ENCODE measurements at places on chromosomes 16 and 17. TPM values are rescaled to one million over a fixed set of nuclear protein-coding genes. Genes with fewer than 3 reads are reported as not detected.

GRCh38 chr16:9408297-9408878 lies 316.9 kb downstream of the HAPSTR1 start:
- no peak overlapping the region for H3K27ac ChIP-seq
- no peaks in the 10 kb centered on the region for H3K36me3 ChIP-seq
- no peaks in the 10 kb centered on the region for H3K27me3 ChIP-seq
- H3K4me1 ChIP-seq: no peaks in the 10 kb centered on the region
- DNase-seq: no peak
- H3K4me3 ChIP-seq: no peak overlapping the region

GRCh38 chr16:85168732-85169256 lies 56.5 kb upstream of the CIBAR2 start:
- DNase-seq: no peak
- no peak overlapping the region for H3K4me3 ChIP-seq
- no peaks in the 10 kb centered on the region for H3K4me1 ChIP-seq

- no peaks in the 10 kb centered on the region for H3K4me1 ChIP-seq
- no peak overlapping the region for H3K27ac ChIP-seq
- H3K4me3 ChIP-seq: no peak overlapping the region
- no peaks in the 10 kb centered on the region for H3K27me3 ChIP-seq
- H3K36me3 ChIP-seq: no peaks in the 10 kb centered on the region
- DNase-seq: no peak
Observed at GRCh38 chr16:76612497-76612896, 335.3 kb downstream of the CNTNAP4 start.

DNA sequence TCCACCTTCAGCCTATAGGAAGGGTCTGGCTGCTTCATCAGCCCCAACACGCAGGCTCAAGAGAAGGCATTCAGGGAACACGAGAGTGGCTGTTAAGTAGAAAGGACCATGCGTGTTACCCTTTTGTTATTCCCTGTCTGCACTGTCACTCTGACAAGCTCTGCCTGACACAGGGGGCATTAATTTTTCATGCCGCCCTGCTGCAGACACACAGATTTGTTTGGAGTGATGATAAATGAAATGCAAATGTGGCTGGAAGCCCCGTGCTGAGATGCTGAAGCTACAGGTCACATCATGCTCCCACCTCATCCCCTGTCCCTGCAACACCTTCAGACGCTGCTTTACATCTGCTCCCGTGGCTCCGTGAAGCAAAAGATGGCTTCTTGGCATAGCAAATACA lies 97.7 kb downstream of the USP31 start:
- H3K4me1 ChIP-seq: no peaks in the 10 kb centered on the region
- peaks cover 31% of the 10 kb centered on the region for H3K27me3 ChIP-seq
- H3K36me3 ChIP-seq: no peaks in the 10 kb centered on the region
- no peak overlapping the region for H3K27ac ChIP-seq
- no peak overlapping the region for H3K4me3 ChIP-seq
- DNase-seq: no peak

GRCh38 chr16:50402298-50402895 lies 33.6 kb upstream of the BRD7 start:
- no peak for DNase-seq
- H3K27ac ChIP-seq: no peak overlapping the region
- H3K27me3 ChIP-seq: no peaks in the 10 kb centered on the region
- H3K4me3 ChIP-seq: no peak overlapping the region
- no peaks in the 10 kb centered on the region for H3K36me3 ChIP-seq

GRCh38 chr17:37283414-37283961 lies 92.3 kb upstream of the C17orf78 start:
- H3K27ac ChIP-seq: no peak overlapping the region
- no peak for DNase-seq
- H3K27me3 ChIP-seq: no peaks in the 10 kb centered on the region
- peaks cover 9% of the 10 kb centered on the region for H3K36me3 ChIP-seq
- no peak overlapping the region for H3K4me3 ChIP-seq

- H3K4me1 ChIP-seq: no peaks in the 10 kb centered on the region
- no peaks in the 10 kb centered on the region for H3K36me3 ChIP-seq
Observed at GRCh38 chr17:49022391-49022941, 25.3 kb downstream of the IGF2BP1 start.

DNA sequence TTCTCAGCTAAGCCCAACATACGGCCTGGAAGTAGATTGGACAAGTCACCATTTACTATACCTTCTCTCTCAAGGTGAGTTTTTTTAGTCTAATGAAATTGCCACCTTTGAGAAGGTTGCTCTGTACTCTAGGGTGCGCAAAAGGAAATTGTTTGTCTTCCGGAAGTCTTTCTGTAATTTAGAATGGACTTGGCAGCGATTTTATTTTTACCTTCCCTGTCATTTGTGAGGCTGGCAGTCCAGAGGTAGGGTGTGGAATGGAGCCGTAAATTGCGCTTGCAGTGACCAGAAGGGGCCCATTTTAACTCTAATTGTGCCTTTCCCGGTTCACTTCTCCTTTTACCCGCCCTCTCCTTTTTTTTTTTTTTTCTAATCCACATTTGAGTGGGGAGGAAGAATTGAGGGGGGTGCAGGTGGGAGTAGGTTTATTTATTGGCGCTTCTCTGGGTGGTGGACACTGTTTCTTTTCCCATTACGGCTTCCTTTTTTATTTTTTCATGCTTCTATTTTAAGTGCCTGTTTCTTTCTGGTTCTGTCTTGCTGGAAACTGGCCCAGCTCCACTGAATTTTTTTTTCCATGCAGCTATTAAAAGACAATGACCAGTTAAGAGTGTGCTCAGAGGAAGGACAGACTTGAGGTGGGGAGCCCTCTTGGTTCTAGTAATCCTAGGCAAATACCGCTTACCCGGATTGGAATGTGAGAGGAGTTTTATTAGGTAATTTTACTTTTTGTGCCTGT lies 89.7 kb upstream of the CLEC18A start:
- no peak overlapping the region for H3K4me3 ChIP-seq
- H3K27me3 ChIP-seq: no peaks in the 10 kb centered on the region
- H3K4me1 ChIP-seq: peaks cover 13% of the 10 kb centered on the region
- peaks cover 14% of the 10 kb centered on the region for H3K36me3 ChIP-seq

DNA sequence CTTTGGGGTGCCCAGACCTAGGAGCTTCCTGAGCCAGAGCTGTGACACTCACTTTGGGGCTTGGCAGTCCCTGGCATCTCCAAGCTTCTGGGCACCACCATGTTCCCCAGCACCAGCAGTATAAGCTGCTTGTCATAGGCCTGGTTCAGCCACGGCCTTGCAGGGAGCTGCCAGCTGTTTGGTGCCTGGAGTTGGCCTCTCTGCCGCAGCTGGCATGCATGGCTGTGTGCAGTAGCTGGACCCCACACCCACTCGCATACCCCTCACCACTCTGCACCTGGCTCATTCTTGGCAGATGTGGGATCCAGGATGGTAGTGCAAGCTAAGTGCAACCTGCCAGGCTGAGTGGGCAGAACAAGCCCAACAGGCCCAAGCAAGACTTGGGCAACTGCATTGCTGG lies 73.4 kb upstream of the BRD7 start:
- no peak overlapping the region for H3K4me3 ChIP-seq
- H3K36me3 ChIP-seq: peaks cover 2% of the 10 kb centered on the region
- H3K27ac ChIP-seq: no peak overlapping the region

DNA sequence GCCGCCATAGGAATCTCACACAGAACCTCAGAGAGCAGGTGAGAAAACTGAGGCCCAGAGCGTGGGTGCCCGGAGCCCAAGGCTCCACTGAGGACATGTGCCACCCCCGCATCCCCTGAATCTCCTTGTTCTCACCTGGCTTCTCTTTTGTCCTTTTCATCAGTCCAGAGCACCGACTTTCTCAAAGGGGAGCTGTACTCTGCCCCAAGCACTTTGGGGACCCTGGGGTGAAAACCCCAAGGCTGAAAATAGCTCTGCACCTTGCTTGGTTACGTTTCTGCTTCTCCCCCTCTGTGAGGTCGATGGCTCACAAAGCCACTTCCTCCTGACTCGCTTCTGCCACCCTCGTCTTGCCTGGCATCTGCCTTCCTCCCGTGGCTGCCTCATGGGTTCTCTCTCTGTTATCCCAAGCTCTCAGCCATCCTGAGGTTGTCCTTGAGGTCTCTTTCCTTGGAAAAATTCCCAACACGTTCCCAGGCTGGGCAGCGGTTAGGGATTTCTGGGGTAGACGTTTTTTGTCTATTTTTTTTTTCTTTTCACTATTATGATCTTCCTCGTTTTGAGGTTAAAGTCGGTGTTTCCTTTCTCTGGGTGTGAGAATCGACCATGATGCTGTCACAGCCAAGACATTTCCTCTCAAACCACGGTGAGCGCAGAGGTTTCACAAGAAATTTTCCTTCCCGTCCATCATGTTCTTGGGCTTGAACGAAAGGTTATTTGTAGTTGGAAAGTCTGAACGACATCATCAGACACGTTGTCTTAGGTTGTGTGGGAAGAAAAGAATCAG lies 37.2 kb downstream of the IRF8 start:
- H3K4me3 ChIP-seq: peak overlapping the region; percentile 65
- H3K36me3 ChIP-seq: peaks cover 2% of the 10 kb centered on the region
- H3K27ac ChIP-seq: peak overlapping the region; percentile 94
- H3K27me3 ChIP-seq: no peaks in the 10 kb centered on the region
- peaks cover 33% of the 10 kb centered on the region for H3K4me1 ChIP-seq

DNA sequence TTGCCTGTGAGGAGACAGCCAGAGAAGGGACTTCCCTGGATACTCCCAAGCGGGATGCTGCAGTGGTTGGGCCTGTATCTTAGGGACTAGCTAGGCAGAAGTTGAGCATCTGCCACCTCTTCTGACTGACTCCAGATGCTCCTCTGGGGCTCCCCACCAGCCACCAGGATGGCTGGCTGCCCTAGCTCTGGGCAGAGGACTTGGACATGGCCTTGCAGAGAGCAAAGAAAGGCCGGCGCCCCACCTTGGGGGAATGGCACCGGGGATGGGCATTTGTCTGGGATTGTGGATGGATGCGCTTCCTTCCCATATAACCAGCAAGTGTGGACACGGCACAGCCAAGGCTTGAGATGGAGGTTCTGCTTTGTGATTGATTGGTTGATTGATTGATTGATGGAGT lies 69.0 kb downstream of the OR1D5 start:
- no peak overlapping the region for H3K27ac ChIP-seq
- H3K4me1 ChIP-seq: no peaks in the 10 kb centered on the region
- no peaks in the 10 kb centered on the region for H3K27me3 ChIP-seq
- DNase-seq: no peak

DNA sequence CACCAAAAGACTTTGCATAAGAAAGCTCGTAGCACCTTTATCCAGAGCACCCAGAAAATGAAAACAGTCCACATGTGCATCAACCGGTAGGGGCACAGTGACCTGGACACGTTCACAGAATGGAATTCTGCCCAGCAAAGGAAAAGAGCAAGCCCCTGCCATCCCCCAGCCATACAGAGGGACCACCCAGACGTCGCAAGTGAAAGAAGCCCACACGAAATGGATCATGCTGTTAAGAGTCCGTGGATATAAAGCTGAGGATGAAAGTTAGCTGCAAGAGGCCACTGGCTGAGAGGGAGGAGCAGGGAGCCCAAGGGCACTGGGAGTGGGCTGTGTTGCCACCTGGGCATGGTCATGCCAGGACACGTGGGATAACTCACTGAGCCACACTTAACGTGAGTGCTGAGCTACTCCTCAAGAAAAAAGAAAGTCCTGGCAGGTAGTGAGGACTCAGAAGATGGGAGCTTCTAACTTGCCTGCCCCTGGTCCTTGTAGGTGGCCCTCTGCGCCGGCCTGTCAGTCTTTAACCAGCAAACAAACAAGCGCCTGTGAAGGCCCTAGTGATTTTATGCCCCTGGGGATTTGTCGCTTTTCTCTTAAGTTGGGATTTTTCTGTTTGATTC lies 190.7 kb downstream of the C16orf95 start:
- no peak overlapping the region for H3K27ac ChIP-seq
- H3K27me3 ChIP-seq: no peaks in the 10 kb centered on the region
- no peak overlapping the region for H3K4me3 ChIP-seq
- H3K36me3 ChIP-seq: no peaks in the 10 kb centered on the region
- DNase-seq: no peak

DNA sequence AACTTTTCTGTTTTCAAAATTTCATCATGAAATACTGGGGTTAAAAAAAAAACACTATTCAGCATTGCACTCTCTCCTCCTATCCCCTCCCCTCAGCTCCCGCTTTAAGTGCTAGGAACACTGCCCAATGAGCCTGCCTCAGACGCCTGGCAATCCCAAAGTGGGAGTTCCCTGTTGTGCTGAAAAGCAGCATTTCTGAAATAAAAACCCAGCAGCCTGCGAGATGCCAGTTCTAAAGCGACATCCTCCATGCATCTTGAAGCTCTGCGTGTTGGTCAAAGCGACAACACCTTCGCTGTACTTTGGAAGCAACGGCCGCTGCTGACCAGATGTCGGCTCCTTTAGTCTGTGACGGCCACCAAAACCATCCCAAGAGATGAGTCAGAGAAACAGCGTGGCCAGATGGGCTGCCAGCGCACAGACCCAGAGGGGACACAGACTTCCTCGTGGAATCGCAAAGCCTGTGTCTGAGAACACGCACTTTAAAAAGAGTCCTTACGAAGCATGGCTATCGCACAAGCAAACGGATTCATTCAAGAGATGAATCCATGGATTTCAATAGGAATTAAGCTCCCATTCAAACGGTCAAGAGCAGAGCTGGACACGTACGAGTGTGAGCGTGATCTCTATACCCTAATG lies 32.8 kb downstream of the FBXO31 start:
- H3K27ac ChIP-seq: no peak overlapping the region
- H3K4me3 ChIP-seq: no peak overlapping the region
- no peaks in the 10 kb centered on the region for H3K27me3 ChIP-seq
- H3K36me3 ChIP-seq: peaks cover 15% of the 10 kb centered on the region

- no peak overlapping the region for H3K4me3 ChIP-seq
- peaks cover 87% of the 10 kb centered on the region for H3K36me3 ChIP-seq
- no peaks in the 10 kb centered on the region for H3K27me3 ChIP-seq
- H3K27ac ChIP-seq: no peak overlapping the region
- peaks cover 29% of the 10 kb centered on the region for H3K4me1 ChIP-seq
- no peak for DNase-seq
Observed at GRCh38 chr17:64074704-64075426, 54.4 kb upstream of the ICAM2 start.

- peaks cover 41% of the 10 kb centered on the region for H3K36me3 ChIP-seq
- DNase-seq: no peak
- peaks cover 29% of the 10 kb centered on the region for H3K4me1 ChIP-seq
- H3K27me3 ChIP-seq: no peaks in the 10 kb centered on the region
- no peak overlapping the region for H3K4me3 ChIP-seq
Observed at GRCh38 chr17:80800481-80801391, 190.9 kb upstream of the CHMP6 start.

DNA sequence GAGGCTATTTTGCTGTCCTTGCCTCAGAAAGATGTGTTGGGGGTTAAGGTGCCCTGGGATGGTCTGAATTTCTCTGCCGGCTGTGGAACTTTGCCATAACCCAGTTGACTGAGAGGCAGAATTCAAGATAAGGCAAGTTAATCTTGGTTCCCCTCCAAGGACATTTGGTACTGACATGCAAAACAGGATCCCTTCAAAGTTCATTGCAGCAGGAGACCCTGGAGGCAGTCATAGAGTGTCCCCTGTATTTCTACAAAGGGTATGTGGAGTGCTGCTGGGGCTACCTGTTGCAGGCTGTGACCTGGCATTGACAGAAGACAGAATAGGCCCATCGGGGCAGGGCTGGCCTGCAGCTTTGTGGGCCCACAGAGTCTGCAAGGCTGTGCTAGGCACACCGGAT lies 135.6 kb upstream of the IRX3 start:
- H3K27ac ChIP-seq: no peak overlapping the region
- no peaks in the 10 kb centered on the region for H3K36me3 ChIP-seq
- H3K4me1 ChIP-seq: no peaks in the 10 kb centered on the region
- no peak overlapping the region for H3K4me3 ChIP-seq
- no peak for DNase-seq

The CCDC78 gene
- total RNA-seq: 2.3 TPM

The SEPTIN12 gene
- total RNA-seq: not detected

The CCL13 gene
- total RNA-seq: not detected

The CNGB1 gene
- total RNA-seq: not detected

Data from activated CD4-positive, alpha-beta T cell treated with anti-CD3 and anti-CD28 coated beads, Interleukin-2, amount 10 ng/mL, durations not matched to agents 7 days and 5 days (primary cell).